Mammary epithelial cell (primary cell): ENCODE measurements at places on chromosomes 13 and 19.

DNA sequence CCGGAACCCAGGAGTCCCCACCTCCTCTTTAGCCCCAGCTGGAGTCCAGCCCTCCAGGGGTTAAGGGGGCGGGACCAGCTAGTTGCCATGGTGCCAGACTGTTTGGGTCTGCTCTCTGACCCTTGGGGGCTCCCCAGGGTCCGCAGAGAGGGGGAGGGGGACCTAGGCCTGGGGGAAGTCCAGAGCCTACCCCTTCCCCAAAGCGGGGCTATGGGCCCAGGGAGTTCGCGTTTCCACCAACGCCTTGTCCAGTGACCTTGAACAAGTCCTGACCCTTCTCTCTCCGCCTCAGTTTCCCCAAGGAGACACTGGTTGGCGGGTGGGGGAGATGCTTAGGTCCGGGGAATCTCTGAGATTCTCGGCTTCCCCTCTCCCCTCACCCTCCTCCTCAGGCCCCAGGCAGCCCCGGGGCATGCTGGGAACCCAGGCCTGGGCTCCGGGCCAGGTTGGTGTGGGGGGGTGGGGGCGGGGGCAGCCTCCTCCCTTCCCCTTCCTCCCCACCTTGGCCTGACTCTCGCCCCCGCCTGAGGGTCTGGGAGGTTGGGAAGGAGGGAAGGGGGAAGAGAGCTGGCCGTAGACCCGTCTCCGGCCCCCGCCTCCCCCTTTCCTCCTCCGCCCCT is 2.6 kb upstream of the SPACA6 start:
- peak; percentile 61 for DNase-seq

GRCh38 chr13:39588384-39588783 is 14.6 kb downstream of the LHFPL6 start:
- DNase-seq = no peak

DNA sequence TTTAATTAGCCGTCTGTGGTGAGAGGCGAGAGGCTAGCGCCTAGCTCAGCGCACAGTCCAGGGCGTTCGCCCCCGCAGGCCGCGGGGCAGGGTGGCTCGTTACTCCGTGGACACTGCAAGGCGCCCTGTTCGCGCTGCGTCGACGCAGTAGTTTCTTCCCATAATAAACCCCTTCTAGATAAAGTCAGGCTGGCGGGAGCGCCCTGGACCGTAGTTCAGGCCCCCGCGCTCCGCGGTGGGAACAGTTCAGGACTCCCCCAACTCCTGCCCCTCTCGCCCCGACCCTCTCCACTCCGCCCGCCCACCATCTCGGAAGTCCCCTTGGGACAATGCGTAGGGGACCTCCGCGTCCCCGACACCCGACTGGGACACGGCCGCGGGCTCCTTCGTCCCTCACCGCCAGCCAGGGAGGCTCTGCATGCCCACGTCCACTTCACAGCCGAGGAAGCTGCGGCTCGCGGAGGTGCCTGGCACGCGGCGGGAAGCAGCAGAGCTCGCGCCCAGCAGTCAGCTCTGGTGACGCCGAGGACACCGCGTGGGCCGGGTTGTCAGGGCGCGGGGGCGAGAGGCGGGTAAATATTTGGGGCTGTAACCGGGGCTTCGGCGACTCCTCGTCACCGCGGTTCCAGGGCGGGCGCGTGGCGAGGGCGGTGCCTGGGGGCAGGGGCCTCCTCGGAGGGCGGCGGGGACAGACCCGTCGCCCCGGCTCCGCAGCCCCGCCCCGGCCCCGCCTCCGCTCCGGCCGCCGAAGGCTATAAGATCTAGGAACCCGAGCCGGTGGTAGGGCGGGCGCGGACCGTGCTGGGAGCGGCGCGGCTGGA is at the start of gene RGCC:
Gene RGCC (plus strand): TSS at position 783 of the 821 bp plus-strand sequence. CDS start 158 bp downstream, outside the sequence.
- peak; percentile 60 for DNase-seq

DNA sequence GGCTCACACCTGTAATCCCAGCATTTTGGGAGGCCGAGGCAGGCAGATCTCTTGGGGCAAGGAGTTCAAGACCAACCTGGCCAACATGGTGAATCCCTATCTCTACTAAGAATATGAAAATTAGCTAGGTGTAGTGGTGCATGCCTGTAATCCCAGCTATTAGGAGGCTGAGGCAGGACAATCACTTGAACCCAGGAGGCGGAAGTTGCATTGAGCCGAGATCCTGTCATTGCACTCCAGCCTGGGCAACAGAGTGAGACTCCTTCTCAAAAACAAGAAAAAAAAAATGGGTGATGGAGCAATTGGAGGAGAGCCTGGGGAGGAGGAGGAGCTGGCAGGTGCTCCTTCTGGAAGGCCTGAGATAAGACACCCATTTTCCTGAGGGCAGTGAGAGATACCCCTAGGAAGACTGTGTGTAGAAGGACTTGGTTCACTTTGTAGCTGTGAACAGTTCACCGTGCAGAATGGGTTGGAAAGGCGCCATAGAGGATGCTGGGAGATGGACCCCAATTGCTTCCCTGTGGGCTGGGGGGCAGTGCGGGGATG is 8.7 kb upstream of the CARM1 start:
- DNase-seq = no peak

- DNase-seq = no peak
Observed at GRCh38 chr13:24267274-24267673, 42.1 kb upstream of the C1QTNF9 start.

DNA sequence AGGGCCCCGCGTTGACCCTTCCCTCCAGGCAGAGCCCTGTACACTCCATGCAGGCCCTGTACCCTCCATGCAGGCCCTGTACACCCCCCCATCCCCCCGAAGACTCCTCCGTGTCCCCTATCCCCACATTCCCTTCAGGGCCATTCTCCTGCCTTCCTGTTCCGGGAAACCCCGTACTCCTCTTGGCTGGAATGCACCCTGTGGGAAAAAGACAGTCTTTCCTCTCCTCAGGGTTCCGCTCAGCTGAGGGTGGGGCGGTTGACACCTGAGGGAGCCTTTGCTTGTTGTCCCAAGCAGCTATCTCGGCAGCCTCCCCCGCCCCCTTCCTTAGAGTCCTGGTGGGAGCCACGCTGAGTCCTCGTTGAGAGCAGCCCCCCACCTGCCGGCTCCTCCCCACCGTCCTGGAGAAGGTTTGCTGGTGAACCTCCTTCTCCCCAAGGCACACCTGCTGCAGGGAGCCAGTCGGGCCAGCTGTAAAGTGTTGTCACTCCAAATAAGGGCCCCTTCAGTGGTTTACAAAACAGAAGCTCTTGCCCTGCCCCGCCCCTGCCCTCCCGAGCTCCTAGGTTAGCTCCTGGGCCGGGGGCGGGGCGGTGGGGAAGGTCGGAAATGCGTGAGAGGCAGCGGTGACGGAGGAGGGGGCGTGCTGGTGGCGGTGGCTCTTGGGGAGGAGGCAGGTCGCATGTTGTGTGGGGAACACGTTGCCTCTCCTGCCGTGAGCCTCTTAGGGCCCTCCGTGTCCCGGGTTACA is 1.5 kb downstream of the GNA11 start:
- peak; percentile 36 for DNase-seq

- no peak for DNase-seq
Observed at GRCh38 chr13:50509771-50510441, 333.6 kb downstream of the DLEU7 start.

DNA sequence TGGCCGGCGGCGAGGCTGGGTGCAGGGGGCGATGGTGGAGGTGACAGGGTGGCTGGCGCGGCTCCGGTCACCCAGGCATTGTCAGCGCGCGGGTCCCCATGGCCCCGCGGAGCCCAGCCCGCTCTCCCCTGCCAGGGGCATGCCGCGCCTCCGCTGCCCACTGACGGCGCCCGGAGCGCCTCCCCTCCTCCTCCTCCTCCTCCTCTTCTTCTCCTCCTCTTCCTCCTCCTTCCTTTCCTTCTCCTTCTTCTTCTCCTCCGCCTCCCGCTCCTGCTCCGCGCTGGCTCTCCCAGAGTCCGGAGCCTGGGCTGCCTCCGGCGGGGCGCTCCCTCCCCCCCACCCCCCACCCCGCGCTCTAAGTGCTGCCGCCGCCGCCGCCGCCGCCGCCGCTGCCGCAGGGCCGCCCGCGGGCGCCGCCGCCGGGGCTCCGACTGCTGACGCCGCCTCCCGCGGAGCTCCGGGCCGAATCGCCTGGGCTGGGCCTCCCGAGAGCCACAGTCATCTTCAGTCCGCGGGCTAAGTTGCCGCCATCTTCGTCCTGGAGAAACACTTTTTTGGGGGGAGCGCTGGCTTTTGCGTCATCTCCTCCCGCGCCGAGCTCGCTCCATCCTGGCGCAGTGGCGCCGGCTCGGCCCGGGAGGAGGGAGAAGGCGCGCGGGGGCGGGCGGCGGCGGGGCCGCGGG is 348.3 kb downstream of the LIG4 start:
- DNase-seq = no peak

- no peak for DNase-seq
Observed at GRCh38 chr13:110528371-110528770, 33.2 kb downstream of the RAB20 start.

GRCh38 chr13:110047496-110047895 is 259.5 kb downstream of the COL4A1 start:
- DNase-seq = no peak

GRCh38 chr13:111202745-111203144 is 87.6 kb downstream of the ARHGEF7 start:
- no peak for DNase-seq

DNA sequence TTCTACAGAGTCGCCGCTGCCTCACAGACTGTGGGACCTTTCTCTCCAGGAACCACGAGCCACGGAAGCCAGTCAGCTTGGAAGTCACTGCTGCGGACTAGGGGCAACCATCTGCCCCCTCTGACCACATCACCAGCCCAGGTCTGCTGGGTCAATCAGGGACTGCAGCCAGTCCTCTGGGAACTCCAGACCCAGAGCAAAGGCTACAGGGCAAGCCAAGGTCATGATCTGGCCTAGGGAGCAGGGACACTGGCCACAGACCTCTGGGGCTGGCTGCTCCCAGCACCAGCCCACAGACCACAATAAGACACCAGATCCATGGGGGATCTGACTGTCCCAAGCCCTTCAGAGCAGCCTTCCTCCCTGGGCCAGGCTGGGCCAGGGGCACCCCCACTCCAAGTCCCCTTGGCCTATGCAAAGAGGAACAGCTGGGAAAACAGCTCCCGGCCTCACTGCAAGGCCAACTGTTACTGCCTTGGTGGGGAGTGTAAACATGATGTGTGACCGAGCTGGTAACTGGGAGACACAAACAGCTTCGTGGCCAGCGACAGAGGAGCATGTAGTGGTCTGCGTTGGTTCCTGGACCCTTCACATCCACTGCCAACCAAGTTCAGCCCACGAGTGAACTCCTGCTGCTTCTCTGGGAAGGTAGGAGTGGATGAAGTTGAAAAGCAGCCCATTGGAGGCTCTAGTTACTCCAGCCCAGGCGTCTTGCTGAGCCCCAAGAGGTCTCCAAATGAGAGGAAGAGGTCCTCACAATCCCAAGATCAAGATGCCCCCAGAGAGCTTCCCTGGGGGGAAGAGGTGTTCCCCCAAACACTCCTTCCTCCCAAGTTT is 1.5 kb downstream of the AKT2 start:
- no peak for DNase-seq

- DNase-seq = peak; percentile 15
Observed at GRCh38 chr19:33804021-33804799, 7.5 kb downstream of the KCTD15 start.

DNA sequence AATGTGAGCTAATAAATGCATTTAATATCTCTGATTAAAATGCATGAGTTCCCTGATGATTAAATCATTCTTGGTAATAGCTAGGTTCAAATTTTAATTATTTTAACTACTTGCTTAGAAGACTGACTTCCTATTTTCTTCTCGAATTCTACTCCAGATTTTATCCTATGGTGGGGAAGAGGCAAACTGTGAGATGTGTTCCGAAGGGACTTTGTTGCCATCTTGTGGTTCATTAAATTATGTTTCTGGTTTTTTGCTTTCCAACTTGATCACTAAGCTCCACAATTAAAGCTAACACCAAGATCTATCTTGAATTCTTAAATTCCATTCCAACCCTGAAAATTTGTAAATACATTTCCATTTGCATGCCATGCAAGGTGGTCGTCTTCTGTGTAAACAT is 538.4 kb upstream of the PCDH20 start:
- no peak for DNase-seq

DNA sequence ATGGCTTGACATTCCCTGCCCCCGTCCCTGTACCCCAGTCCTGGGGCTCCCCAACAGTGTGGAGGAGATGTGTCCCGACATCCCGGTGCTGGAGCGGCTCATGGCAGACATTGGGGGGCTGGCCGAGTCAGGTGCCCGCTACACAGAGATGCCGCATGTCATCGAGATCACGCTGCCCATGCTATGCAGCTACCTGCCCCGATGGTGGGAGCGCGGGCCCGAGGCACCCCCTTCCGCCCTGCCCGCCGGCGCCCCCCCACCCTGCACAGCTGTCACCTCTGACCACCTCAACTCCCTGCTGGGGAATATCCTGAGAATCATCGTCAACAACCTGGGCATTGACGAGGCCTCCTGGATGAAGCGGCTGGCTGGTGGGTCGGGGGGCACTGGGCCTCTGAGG is 83.8 kb downstream of the RYR1 start:
- no peak for DNase-seq

- peak; percentile 30 for DNase-seq
Observed at GRCh38 chr13:24683838-24684599, 3.8 kb downstream of the ATP12A start.

- peak; percentile 26 for DNase-seq
Observed at GRCh38 chr13:36131222-36131930, at the start of gene DCLK1. TSS of gene DCLK1 (minus strand) at chr13:36131382.

GRCh38 chr13:32893176-32893575 is 123.0 kb upstream of the KL start:
- DNase-seq = no peak

- peak; percentile 29 for DNase-seq
Observed at GRCh38 chr19:17406046-17406886, 836 bp upstream of the BST2 start.

DNA sequence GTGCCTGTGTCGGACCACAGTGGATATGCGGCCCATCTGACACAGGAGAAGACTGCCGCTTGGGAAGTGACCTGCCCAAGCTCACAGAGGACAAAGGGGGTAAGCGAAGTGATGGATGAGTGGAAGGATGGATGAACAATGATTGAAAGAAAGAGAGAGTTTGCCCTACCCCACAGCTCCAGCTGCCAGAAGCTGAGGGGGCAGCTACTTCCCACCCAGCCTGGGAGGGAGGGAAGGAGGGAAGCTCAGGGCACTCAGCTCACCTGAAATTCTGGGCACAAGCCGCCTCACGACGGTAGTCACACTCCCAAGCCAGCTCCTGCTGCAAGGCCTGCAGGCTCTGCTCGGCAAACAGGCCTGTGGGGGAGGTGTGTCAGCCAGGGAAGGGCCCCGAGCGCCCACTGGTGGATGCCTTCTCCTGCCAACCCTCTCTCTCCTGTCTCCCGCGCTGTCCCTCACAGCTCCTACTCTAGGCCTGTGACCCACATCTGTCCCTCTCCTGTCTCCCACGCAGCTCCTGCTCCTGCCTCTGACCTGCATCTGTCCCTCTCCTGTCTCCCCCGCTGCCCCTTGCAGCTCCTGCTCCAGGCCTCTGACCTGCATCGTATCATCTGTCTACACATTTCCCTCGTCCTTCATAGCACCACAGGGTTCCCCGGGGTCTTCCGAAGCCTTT is 12.0 kb upstream of the NUMBL start:
- no peak for DNase-seq

DNA sequence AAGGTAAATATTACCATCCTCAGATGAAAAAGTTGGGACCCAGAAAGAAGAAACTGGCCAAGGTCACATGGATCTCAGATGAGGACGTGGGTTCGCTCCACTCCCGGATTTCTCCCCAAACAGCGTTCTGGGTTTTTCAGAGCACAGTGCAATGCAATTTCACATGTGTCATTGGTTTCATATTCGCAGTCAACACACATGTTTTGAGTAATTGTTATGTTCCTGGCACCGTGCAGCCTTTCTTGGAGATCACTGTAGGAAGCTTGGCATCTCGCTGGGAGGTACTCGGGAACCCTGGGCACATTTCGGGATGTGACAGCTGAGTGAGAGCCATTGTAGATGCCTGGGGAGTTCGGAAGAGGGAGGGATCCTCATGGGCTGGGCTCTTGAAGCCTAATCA is 26.2 kb upstream of the CEBPG start:
- no peak for DNase-seq

GRCh38 chr13:86135856-86136255 is 336.6 kb upstream of the SLITRK6 start:
- DNase-seq = no peak
